Midbrain (tissue), 1 donor: ENCODE measurements at places on chromosomes 4 and X.
A peak's percentile ranks its signal among the peaks of the same experiment; 100 is the strongest.

DNA sequence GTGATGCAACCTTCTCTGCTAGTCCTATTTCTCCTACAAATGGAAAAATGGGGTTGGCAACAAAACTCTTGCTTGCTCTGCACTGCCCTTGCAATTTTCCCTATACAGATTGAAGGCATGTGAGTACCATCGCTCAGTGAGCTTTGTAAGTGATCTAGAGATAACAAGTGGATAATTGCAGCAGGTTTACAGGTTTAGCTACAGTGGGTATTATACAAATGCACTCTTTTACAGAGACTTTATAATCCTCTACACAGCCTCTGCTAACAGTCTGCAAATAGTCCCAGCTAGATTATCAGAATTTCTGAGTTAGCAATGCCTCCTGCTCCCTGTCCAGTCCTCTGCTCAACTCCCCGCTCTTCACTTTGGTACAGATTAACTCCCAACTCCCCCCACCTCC lies 11.1 kb downstream of the LEF1 start:
- DNase-seq = no peak

GRCh38 chr4:26490960-26491284 lies 638 bp upstream of the CCKAR start:
- no peak for DNase-seq

DNA sequence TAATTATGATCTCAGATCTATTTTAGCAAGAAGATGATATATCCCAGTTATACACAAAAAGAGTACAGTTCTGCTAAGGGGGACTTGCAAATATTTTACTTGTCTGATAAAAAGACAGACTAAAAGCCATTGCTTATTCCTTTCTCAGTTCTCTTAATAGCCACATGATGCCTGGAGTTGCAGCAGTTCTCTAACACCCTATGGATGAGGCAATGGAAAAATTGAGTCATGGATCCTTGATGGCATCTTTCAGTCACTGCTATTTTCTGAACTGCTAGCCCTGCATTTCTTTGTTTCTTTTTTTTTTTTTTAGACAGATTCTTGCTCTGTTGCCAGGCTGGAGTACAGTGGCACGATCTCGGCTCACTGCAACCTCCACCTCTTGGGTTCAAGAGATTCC lies 1956.7 kb downstream of the C4orf33 start:
- DNase-seq = no peak

DNA sequence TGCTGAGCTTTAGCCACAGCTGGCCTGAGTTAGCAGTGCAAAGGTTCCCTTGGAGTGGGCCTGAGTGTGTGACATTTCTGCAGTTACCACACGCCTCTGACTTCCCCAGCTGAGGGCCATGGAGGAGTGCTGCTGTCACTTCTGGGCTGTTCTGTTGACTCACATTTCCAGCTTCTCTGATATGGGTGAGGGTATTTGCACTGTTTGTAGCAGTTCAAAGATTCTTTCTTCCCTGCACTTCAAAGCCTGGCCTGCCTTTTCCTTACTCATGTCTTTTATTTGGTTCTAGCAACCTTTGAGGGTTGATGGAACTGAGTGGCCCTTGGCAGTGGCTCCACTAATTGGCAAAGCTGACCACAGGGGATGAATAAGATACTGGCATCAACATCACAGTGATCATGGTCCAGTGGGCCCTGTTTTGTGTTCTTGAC lies 26.4 kb upstream of the SCML1 start:
- no peak for DNase-seq

- no peak for DNase-seq
These were observed 21.1 kb upstream of the TADA2B start for GRCh38 chr4:7021930-7022664.

DNA sequence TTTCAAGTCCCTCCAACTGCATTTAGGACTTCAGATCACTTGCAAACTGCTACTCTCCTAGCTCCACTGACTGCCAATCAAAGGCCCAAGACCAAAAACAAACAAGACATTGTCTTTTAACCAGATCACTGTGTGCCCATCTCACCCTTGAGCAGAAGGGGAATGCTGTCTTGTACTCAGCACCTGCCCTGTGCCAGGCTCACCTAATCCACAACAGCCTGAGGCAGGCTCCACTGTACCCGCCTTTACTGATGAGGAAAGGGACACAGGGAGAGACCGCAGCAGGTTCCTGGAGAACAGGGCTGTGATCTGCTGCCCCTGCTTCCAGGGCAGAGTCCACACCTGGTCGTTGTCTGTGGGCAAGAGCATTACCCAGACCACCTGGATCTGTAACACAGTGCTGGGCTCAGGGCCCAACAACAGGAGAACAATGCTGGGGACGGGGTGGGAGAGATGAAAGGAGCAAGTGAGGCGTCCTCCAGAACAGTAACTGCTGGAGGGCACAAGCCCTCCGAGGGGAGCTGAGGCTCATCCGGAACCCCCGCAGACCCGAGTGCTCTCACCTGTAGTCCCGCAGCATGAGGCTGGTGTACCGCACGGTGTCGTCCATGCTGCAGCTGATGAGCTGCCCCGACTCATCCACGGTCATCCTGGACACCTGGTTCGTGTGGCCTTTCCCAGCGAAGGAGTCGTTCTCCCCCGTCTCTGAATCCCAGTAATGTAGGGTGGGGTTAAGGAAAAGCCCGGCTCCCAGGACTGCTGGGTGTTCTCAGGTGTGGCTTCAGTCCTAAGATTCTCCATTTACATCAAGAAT lies 33.9 kb downstream of the WDR1 start:
- peak; percentile 27 for DNase-seq

DNA sequence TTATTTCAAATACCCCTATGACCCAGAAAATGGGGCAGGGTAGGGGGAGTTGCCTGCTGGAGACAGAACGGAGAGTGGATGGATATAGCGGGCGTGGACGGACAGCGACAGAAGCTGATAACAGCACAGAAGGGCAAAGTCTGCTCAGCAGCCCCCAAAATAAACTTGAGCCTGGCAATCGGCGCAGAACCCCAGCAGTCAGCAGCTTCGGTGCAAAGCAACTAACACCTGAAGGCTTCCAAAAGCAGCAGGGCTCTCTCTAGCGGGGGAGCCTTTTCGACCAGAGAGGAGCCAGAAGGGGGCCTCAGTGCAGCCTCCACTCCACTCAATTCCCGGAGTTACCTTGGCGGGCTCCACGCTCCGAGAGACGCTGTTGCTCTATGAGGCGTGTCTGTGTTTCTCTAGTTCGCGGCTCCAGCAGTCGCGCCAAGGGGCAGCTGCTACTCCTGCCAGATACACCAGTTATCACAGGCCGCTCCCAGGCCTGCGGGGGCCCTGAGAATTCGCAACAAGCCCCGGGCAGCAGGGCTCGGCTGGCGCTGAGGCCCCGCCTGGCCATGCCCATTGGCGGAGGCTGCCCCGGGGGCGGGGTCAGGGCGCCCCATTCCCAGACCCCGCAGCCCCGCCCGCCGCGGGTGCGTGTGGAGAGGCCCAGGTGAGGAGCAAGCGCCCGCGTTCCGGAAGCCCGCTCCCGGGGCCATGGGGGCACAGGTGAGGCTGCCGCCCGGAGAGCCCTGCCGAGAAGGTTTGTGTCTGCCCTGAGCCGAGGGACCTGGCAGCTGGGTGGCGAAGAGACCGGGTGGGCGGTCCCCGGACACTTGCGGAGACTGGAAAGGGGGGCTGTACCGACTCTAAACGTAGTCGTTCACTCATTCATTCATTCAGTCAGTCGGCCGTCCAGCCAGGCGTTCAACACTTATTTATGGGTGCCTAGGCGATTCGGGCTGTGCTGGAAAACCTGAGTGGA lies at the start of the genes CNGA1 and NIPAL1:
TSS of gene CNGA1 (minus strand) at position 541 of the 967 bp plus-strand sequence. CDS start 63,992 bp downstream, outside the sequence.
TSS of gene NIPAL1 (plus strand) at position 632 of the 967 bp plus-strand sequence. CDS start at position 700, 68 bp downstream.
- peak; percentile 36 for DNase-seq

- DNase-seq = no peak
These were observed 195.9 kb downstream of the SCFD2 start for GRCh38 chr4:53169695-53170617.

- no peak for DNase-seq
These were observed 338.8 kb downstream of the UNC5C start for GRCh38 chr4:95209927-95210326.

GRCh38 chrX:153707406-153707805 lies 16.8 kb downstream of the BCAP31 start:
- DNase-seq = no peak

DNA sequence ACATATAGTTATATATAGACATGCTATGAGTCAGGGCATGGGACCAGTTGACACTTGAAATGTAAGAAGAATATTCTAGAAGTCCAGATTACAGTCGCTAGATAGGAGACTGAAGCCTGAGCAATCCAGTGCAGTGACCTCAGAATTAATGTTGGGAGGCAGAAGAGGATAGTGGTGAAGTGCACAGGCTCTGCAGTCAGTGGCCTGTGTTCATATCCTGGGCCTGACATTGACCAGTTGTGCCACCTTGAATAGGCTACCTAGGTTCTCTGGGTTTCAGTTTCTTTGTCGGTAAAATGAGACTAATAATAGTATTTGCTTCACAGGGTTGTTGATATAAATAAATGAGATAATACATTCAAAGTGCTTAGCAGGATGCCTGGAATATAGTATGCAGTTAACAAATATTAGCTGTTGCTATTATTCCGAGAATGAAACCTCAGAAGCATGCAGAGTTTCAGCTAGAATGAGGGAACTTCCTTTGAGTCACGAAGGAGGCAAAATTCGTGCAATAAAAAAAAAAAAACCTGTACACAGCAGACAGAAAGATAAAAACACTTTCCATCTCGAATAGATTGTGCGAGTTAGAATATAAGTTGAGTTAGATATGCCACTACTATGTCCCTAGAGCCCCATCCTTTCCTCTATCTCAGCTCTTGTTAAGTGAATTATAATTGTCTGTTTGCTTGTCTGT lies 4.0 kb upstream of the SH2D1A start:
- no peak for DNase-seq

DNA sequence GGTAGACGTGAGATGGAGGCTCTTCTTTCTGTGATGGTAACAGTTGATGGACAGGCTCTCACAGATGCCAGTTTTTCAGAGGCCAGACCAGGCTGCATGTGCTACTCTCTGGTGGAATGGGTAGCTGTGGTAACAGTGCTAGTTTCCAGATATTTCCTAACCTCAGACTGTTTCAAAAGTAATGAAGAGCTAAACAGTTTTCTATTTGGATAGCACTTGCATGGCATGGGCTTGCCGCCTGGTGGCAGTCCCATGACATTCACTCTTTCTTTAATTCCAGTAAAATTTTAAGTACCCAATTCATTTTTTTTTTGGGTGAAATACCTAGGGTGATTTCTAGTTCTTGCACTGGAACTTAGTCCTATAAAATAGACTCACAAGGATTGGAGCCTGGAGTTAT lies 220.2 kb upstream of the MAD2L1 start:
- DNase-seq = no peak

GRCh38 chr4:4311193-4311592 lies 21.1 kb downstream of the ZBTB49 start:
- no peak for DNase-seq

GRCh38 chr4:122921971-122922876 lies at the start of gene NUDT6:
TSS of gene NUDT6 (minus strand) at chr4:122922597. CDS start at chr4:122922572, 25 bp downstream.
- peak; percentile 82 for DNase-seq

- no peak for DNase-seq
These were observed 55.7 kb downstream of the DCHS2 start for GRCh38 chr4:154435895-154436294.

- no peak for DNase-seq
These were observed 87.5 kb upstream of the DHX15 start for GRCh38 chr4:24671849-24672248.

DNA sequence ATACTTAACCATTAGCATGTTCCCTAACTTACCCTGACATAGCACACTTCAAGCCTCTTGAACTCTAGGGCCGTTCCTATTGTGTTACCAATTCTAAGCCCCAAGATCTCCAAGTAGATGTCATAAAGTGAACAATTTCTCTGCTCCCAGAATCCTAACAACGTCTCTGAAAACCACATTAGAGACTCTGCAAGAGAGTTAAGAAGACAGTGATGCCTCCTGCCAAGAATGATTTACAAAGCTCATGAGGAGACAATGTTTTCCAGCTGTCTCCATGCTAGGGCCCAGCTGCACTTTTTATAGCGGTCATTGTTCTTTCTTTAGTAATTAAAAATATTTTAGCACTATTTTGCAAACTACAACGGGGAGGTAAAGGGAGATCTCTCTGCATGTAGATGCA lies 358.4 kb downstream of the PPP3CA start:
- DNase-seq = no peak

- no peak for DNase-seq
These were observed 168.3 kb downstream of the TMA16 start for GRCh38 chr4:163662768-163663167.

DNA sequence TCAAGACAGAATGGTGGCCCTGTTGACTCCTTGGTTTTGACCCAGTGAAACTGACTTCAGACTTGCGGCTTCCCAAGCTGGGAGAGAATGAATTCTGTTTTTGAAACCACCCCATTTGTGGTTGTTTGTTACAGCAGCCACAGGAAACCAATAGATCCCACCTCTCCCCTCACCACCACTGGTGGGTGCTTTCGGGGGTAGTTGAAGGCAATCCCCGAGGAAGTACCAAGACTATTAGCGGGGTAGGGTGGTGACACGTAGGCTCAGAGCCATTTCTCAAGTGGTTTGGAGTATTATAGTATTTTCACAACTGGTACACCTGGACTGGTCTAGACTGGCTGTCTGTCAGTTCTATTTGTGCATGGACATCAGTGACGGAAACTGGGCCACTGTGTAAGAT lies 189.1 kb upstream of the RBPJ start:
- no peak for DNase-seq

DNA sequence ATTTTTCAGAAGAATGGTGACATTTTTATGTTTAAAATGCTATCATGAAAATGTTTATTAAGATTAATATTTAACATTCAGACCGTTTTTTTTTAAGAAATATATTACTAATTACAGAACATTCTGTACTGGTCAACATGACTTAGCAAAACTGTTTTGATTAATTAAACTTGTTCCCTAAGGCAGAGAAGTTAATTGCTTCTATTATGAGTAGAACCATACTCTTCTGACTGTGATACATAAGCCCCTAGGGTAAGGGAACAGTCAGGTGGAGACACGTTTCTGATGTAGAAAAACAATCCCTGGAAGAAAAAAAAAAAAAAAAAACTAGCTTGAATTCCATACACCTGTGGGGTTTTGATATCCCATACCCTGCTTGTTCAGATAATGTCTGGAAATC lies 97.4 kb downstream of the GPM6A start:
- no peak for DNase-seq

GRCh38 chr4:149353241-149353640 lies 462.4 kb downstream of the IQCM start:
- DNase-seq = no peak

DNA sequence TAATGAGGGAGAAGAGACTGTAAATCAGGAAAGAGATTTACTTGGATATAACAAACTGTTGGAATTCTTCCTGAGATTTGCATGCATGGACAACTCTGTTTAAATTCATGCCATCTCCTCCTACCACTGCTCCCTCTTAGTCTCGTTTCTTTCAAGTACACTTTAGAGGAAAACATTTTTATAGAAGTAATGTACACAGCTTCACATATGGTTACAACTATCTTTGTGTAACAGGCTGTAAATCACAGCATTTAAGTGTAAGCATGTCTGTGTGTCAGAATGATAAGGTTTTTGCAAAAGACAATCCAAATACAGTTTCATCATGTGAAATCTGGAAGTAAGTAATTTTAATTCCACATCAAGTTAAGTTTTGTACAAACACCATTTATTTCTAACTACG lies 21.5 kb upstream of the ENPEP start:
- DNase-seq = no peak

GRCh38 chr4:149889991-149890390 lies 74.3 kb upstream of the IQCM start:
- DNase-seq = no peak
